ENCODE measurements at places on chromosomes 6 and 20.

- no peak for DNase-seq
These were observed 11.5 kb upstream of the TENT5A start for GRCh38 chr6:81763968-81764367.

- DNase-seq: no peak
These were observed 846.4 kb upstream of the EYS start for GRCh38 chr6:66553441-66553840.

- peak; percentile 68 for DNase-seq
These were observed 1.4 kb upstream of the LIN28B start for GRCh38 chr6:104955491-104955890.

DNA sequence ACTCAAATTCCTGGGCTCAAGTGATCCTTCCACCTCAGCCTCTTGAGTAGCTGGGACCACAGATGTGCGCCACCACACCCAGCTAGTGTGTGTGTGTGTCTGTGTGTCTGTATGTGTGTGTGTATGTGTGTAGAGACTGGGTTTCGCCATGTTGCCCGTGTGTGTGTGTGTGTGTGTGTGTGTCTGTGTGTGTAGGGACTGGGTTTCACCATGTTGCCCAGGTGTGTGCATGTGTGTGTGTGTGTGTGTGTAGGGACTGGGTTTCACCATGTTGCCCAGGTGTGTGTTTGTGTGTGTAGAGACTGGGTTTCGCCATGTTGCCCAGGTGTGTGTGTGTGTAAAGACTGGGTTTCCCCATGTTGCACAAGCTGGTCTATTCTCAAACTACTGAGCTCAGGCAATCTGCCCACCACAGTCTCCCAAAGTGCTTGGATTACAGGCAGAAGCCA, 28.3 kb downstream of the CDK5RAP1 start:
- no peak for DNase-seq

- no peak for DNase-seq
These were observed 129.1 kb downstream of the FOXA2 start for GRCh38 chr20:22455259-22455658.

GRCh38 chr6:32912951-32913350, 27.9 kb downstream of the HLA-DMB start:
- DNase-seq: no peak

DNA sequence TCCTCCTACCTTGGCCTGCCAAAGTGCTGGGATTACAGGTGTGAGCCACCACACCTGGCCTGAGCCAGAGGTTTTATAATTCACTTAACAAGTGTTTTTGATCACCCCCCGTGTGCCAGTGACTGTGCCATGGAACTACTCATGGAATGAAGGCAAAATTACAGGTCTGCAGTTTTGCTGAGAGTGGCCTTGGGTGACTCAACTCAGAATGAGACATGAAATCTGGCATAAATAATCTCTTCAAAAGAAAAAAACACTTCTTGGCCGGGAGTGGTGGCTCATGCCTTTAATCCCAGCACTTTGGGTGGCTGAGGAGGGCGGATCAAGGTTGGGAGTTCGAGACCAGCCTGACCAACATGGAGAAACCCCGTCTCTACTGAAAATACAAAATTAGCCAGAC, 166.9 kb upstream of the SALL4 start:
- no peak for DNase-seq

- no peak for DNase-seq
These were observed 186.6 kb downstream of the MTHFD1L start for GRCh38 chr6:151052021-151052646.

DNA sequence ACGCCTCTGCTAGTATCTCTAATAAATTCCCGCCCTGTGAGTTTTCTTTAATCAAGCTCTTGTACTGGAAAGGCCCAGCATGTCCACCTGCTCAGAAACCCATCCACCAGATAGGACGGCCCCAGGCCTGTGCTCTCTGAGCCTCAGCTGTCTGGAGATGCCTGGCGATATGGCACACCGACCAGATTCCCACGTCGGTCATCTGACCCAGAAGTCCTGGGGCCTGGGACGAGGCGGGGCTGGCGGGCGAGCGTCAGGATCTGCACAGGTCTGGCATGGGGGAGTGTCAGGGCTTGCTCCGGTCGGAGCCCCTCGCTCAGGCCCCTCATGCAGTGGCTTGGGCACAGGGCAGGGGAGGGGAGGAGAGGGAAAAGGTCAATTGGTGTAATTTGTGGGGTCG, 10.2 kb downstream of the RNASET2 start:
- no peak for DNase-seq

- no peak for DNase-seq
These were observed 64.9 kb upstream of the ZFP64 start for GRCh38 chr20:52256454-52256853.

DNA sequence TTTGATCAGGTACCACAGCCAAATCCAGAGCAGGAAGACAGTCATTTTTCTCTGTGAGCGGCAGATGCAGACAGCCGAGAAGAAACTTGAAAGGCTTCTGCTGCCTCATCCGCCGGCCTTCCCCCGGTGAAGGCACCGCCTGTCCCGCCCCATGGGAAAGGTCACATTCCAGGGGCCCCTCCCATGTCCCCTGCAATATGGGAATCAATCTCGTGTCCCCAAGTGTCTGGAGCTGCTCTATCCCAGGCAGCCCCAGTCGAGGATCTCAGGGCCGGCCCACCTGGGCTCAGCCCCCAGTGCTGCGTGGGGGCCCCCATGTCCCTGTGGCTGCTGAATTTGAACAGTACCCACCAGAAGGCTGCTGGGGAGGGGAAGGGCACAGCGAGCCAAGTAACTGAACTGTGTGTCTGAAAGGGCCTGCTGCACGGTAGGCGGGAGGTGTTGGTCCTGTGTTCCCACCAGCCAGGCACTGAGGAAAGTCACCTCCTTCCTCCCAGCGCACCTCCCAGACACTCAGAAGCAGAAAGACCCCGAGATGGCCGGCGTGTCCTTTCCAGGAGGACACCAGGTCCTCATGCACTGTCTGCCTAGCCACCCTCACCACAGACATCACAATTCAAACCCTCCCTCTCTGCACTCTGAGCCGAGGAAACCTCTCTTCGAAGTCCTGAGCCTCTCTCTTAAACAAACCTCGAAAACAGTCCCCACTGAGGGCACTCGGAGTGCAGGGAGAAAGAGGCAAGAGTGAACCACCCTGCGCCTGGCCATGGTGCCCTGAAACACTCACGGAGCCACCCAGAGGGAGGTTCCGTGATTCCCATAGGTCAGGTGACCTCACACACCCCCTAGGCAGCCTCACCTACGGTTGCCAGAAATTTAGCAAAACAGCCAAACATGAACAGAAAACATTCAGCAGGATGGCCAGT, 99.3 kb downstream of the PSMB1 start:
- no peak for DNase-seq

GRCh38 chr6:34979218-34979617, 90.2 kb downstream of the ANKS1A start:
- DNase-seq: no peak

DNA sequence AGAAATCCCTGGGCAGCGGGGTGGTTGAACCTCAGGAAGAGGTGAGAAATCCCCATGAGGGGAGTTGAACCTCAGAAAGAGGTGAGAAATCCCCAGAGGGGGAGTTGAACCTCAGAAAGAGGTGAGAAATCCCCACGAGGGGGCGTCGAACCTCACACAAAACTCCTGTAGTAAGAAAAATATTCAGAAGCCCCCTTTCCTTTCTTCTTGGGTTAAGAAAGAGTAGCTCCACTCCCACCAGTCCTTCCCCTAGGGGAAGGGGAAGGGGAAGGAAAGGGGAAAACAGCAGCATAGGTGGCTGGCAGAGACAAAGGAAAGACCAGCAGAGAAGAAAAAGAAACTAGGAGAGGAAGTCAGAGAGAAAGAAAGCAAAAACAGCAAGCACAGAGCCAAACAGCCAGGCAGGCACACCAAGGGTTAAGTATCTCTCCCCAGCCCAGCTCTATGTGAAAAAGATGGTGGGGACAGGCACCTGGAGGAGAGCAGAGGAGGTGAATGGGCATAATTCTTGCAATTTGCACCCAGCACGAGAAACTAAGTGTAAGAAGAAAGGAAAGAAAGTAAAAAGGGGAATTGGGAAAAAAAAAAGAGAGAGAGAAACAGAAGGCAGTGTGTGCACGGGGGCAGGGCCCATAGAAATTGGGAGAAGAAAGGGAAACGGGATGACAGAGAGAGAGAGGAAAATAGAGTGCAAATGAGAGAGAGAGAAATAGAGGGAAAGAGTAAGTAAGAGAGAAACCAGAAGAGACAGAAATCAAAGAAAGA, 88.2 kb downstream of the PLG start:
- DNase-seq: no peak

- DNase-seq: no peak
These were observed 191.1 kb downstream of the SLC24A3 start for GRCh38 chr20:19403549-19403948.

DNA sequence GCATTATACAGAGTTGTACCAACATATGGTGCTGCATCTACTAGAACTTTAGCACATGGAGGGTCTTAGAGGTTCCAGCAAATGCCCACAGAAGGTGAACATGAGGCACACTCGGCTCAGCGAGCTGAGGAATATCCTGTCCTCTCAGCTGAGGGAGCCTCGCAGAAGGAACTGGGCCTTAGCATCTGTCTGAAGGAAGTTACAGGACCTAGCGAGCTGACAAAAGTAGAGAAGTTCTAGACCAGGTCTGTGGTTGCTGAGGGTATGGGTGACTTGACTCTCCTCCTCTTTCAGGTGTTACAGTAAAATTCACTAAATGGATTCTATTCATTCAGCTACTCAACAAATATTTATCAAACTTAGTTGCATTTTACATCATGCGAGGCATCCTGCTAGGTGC, 157.2 kb downstream of the ZDHHC14 start:
- DNase-seq: peak; percentile 40

- DNase-seq: no peak
These were observed 25.9 kb downstream of the GLO1 start for GRCh38 chr6:38676974-38677544.

DNA sequence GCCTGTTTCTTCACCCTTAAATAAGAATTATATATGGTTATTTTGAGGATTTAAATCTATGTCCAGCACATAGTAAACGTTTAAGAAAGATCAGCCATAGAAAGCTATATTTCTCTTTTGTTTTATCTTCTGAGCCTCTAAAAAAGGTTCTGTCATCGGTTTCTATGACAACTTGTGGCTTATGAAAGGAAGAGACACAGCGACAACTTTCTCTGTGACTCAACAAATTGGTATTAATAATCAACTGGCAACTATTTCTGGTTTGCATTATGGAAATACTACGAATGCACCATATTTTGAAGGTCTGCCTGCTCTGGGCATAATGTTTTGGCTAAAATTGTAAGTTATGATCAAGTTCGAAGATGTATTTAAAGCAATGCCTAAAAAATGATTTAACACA, 751.0 kb downstream of the CD109 start:
- no peak for DNase-seq

- DNase-seq: peak; percentile 56
These were observed 15.0 kb downstream of the OR2B3 start for GRCh38 chr6:29071831-29072723.

GRCh38 chr6:95248499-95248898, 328.8 kb upstream of the MANEA start:
- no peak for DNase-seq

DNA sequence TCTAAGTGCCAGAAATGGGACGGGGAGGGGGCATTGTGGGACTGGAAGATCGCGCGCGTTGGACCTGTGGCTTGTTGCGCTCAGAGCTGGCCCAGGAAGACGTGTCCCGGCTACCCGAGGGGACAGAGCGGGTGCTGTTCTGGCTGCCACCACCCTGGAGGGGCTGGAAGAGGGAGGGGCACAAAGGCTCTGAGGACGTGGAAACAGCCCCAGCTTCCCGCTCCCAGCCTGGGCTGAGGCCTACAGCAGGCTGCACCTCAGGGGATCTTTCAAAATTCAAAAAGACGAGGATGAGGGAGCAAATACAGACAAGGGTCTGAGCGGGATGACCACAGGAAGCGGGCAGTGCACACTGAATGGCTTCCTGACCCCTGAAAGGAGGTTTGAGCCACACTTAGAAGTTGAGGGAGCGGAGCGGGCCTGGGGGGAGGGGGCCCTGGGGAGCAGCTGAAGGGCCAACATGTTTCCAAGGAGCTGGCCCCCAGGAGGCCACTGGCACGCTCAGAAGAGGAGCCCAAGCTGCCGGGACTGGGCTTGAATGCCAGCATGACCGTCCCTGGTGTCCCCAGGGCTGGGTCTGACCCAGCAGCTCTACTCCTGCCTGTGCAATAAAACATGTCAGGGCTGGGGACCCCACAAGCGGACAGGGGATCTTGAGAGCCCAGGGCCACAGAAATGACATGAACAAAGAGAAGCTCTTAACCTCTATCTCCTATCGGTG, 1.3 kb downstream of the OXT start:
- DNase-seq: no peak

DNA sequence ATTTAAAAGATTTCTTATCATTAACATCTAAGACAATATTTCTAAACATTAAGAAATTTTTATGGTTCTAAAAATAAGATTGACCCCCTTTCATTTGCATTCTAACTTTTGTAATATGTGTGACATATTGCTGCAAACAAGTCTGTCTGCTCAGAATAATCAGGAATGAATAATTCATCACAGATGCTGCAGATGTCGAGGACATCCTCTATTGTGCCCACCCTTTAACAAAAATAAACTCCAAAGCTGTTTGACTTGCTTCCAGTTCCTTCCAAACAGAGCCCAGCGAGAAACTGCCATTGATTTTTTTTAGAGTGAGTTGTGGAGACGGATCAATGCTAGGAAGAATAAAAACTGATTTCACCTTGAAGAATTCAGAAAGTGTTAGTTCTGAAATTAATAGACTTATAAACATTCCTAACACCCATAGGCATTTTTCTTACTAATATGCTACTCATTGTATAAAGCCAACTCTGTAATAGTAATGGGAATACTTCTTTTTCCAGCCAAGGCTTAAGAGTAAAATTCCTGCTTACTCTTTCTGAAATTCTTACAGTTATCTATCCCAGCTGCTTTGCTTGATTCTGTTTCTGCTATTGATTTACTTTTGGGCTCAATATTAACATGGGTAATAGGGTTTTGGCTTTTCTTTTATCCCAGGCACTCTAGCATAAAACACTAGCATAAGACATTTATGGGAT, 244.8 kb upstream of the FAM83B start:
- no peak for DNase-seq

DNA sequence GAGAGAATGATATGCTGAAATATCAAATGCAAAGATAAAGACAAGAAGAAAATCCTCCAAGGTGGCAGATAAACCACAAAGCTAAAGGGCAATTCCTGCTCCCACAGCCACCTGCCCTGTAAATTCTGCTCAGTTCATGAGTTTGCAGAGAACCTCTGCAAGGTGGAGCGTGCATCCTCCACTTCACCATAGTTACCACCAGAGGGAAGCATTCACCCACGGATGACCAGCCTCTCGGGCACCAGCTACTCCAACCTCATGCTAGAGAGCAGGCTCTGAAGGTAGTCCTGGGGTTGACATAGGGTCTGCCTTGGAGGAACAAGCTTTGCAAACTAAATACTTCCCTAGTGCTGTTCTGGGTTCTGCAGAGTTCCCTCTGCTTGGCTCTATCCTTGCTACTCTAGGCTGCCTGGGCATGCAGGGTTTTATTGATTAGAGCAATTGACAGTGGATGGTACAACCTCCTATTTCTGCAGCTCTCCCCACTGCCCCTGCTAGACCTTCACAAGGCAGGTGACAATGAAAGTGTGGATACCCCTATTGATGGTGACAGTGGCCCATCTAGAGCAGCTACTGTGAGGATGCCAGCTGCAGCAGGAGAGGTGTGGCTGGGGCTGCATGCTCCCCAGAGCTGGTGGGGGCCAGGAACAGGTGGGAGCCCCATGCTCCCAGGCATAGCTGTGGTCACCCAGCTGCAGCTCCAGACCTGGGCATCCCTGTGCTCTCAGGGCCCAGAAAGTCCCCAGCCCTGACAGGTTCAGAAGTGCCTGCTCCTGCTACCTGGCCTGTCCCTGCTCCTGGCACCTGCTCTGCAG, 51.1 kb downstream of the GGTLC1 start:
- peak; percentile 62 for DNase-seq

GRCh38 chr6:158324136-158324535, 11.9 kb downstream of the TULP4 start:
- no peak for DNase-seq

All from NB4 (cell line).